ENCODE measurements at places on chromosomes 3 and 15.

DNA sequence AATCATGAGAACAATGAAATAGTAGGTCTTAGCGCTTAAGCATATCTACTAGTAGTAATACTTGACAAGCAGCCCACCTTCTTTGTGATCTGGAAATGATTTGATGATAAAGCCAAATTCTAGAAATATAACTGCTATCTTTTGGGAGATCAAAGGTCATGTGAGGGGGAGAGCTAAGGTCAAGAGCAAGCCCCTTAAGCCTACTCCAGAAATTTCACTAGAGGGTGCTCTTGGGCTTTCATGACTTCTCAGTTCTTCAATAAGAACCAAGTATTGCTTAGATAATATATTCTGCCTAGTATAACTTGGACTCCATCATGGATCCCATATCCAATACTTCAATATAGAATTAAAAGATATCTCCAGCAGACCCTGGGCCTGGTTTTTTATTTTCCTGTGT lies 319.6 kb downstream of the ZBTB20 start:
- DNase-seq: no peak

GRCh38 chr3:51942603-51943450 lies 664 bp downstream of the PARP3 start:
- peak; percentile 70 for DNase-seq

- no peak for DNase-seq
Observed at GRCh38 chr3:193506921-193507320, 47.8 kb downstream of the ATP13A4 start.

- DNase-seq: no peak
Observed at GRCh38 chr15:84795186-84795585, 22.0 kb upstream of the ALPK3 start.

- no peak for DNase-seq
Observed at GRCh38 chr3:78101384-78101783, 1061.5 kb downstream of the ROBO2 start.

- DNase-seq: no peak
Observed at GRCh38 chr15:89893027-89893426, 767 bp downstream of the AP3S2 start.

DNA sequence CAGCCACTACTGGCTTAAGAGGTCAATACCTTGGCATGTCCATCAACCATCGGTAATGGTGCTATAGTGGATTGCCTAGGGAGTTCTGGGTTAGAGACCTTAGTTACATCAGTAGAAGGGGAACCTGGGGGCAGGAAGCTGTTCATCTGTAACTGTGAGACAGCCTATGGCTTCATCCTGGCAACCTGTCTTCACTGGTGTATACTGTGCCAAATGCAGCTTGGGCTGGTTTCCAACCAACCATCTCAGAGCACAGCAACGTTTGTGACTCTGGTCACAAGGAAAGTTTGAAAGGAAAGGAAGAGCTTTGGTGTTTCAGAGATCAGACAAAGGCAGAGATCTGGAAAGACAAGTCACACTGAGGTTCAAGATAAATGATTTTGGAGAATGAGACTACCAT lies 93.8 kb downstream of the TJP1 start:
- DNase-seq: no peak
